NCI-H524 treated with DMSO at 0.1 percent for 48 hours (cell line): ENCODE measurements at places on chromosomes 2 and 18.

DNA sequence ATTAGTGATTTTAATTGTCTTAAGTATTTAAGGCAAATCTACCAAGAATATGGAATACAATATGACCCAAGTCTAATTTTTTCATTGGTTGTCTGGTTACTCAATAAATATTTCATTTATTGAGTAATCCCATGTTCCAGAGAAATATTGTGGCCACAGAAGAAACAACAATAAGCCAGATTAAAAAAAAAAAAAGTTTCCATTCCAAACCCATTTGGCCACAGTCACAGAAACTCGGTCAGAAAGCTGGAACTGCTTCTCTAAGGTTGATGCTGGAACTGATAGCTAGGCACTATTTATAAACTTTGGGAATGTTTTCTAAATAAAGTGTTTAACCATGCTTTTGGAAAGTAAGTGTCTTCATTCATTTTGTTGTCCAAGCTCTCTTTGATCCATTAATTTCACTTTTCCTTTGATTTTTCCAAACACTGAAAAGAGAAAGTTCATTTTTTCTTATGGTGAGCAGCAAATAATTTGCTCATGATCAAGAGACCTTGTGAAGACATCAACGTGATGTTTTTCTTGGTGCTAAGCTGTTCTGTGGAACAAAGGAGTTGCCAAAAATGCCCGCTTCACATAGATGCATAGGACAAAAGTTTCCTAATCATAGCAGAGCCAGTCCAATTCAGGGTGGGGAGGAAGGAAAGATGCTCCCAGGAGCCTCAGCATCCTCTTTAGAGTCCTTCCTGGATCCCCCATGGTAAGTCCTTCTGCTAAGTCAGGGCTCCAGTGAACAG lies 72.1 kb upstream of the CCBE1 start:
- no peak for DNase-seq

DNA sequence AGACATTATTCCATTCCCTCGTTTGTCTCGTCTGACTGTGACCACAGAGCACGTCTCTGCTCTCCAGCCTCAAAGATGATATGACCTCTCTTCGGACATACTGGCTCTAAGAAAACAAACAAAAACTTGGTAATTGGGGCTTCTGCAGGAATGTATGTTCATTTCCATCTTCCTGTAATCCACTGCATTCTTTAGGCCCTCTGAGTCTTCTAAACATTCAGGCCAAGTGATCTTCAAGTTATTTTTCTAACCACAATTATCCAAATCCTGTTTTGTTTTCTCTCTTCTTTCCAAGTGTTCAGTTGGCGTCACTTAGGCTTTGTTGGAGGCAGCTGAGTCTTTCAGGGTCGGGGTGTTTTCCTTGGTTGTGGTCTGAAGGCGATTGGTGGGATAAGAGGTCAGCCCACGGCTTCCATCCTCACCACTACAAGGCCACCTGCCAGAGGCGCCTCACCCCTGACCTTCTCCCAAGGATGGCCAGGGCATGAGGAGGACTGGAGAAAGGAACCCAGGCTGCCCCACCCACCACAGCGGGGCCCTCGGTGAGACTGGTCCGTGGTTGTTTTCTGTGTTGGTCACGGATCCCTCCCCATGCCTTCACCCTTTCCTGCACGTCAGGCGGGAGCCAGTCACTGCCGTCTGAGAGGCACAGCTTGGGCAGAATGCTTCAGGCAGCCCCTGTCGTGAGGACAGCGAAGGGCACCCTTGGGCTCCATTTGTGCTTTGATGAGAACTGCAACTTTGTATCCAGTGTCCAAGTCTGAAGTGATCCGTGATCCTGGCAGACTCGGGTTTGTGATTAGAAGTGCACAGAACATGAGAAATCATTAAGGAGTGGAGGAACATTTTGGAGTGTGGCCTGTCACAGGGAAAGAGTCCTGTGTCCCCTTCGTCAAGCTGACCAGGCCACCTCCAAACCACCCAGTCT lies 88.6 kb upstream of the FHL2 start:
- no peak for DNase-seq

GRCh38 chr2:19351899-19352697 lies 6.3 kb downstream of the OSR1 start:
- no peak for DNase-seq

DNA sequence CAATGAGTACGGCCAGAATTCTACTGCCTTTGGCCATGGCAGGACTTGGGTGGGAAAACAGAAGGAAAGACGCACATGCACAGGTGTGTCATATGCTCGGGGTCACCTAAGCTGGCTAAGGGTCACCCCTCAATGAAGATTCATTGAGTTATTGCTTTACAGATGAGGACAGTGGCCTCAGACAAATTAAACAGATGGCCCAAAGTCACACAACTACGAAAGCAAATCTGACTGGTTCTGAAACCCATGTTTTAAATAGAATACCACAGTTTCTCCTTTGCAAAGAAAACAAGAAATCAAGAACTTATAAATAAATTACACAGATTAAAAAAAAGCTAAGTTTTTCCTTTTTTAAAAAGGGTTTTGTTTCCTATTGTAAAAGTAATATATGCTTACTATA lies 70.5 kb downstream of the ID2 start:
- DNase-seq = no peak
